Glomerular endothelial cell (primary cell): ENCODE measurements at places on chromosomes 13 and 19. TPM values are rescaled to one million over a fixed set of nuclear protein-coding genes. Genes with fewer than 3 reads are reported as not detected.

DNA sequence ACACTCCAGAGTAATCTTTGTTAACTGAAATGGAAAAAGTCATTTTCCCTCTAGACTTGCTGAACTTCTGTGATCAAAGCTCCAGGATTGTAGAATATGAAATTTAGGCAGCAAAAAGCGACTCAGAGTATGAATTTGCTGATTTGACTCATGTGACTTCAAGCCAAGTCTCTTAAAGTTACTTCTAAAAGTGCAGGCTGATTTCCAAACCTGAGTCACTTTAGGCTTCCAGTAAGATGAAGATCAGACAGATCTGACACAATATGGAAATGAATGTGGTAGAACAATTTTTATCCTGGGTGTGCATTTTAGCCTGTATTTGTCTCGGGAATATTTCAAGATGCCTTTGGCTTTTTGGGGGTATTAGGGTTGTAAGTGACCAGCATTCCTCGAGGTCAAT lies 151.0 kb upstream of the TMTC4 start:
- DNase-seq = no peak

GRCh38 chr13:32851083-32852069 lies 164.8 kb upstream of the KL start:
- DNase-seq = no peak

Gene MEF2B
- total RNA-seq = not detected in 2 replicates

Gene KLHL1
- total RNA-seq = 0.34 TPM in 1 of 2 replicates, not detected in the other

Gene LRRC63
- total RNA-seq = 0.06 TPM in 1 of 2 replicates, not detected in the other

Gene MCEMP1
- total RNA-seq = not detected in 2 replicates

- DNase-seq = no peak
These were observed 38.2 kb downstream of the NFIC start for GRCh38 chr19:3404324-3405260.

GRCh38 chr13:51495316-51495715 lies 42.5 kb upstream of the INTS6 start:
- DNase-seq = no peak

Gene PLIN3
- 96.7 and 105 TPM in 2 replicates for total RNA-seq

Gene SOHLH2
- 0.64 TPM in 1 of 2 replicates, not detected in the other for total RNA-seq

GRCh38 chr19:5338656-5339197 lies 1.9 kb downstream of the PTPRS start:
- no peak for DNase-seq

Gene ZNF345
- total RNA-seq = 1.2 and 2.8 TPM in 2 replicates

DNA sequence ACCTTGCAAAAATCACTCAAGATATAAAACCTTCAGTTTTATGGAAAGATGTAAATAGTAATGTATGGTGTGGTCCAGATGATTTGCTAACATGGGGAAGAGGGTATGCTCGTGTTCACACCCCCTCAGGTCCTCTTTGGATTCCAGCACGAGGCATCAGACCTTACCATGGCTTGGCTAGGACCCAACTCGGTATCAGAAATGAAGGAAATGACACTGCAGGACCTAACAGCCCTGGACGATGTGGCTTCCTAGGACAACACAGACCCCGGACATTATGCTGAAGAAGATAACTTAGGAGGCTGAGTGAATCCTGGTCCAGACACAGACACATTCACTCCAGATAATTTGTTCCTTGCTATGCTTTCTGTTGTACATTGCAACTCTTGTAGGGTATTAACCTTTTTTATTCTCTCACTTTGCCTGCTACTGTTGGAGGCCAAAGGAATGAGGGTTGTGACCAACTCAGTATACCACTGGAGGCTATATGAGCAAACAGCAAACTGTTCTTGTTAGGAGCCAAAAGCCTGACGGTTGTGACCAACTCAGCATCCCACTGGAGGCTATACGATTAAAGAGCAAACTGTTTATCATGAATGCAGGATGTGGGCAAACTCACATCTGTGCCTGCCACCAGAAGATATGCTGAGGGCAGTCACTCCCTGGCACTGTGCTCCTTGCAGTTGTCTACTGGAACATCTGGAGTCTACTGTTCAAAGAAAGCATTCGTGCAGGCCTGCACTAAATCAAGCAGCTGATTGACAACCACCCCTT lies 121.7 kb downstream of the ZNF429 start:
- no peak for DNase-seq

DNA sequence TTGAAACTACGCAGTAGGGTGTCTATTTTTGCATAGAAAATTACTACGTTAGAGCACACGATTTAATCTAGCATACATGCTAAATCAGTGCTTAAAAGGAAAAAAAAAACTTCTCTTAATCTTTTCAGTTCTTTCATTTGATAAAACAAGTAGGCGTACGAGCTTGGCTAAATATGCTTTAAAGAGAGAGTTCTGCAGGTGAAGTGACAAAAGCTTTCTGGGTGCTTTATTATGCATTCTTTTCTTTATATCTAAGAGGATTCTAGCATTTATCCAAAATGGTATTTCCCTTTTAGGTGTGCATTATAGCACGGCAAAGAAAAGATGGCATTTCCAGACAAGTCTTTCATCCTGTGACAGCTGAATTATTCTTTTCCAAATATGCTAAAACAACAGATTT lies 281.2 kb downstream of the PCDH9 start:
- DNase-seq = no peak

- DNase-seq = no peak
These were observed 14.5 kb downstream of the KLK4 start for GRCh38 chr19:50896591-50897190.

DNA sequence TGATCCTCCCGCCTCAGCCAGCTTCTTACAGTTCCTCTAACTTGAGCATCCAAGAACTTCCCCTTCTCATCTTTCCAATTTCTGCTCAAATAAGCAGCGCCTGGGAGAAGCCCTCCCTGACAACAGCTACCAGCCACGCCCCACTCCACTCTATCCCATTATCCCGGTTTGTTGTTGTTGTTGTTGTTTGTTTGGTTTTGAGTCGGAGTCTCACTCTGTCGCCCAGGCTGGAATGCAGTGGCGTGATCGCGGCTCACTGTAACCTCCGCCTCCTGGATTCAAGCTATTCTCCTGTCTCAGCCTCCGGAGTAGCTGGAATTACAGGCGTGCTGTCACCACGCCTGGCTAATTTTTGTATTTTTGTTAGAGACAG lies 822 bp upstream of the PTPRS start:
- DNase-seq = no peak

Gene ZNF497
- total RNA-seq = 0.58 and 1.2 TPM in 2 replicates

DNA sequence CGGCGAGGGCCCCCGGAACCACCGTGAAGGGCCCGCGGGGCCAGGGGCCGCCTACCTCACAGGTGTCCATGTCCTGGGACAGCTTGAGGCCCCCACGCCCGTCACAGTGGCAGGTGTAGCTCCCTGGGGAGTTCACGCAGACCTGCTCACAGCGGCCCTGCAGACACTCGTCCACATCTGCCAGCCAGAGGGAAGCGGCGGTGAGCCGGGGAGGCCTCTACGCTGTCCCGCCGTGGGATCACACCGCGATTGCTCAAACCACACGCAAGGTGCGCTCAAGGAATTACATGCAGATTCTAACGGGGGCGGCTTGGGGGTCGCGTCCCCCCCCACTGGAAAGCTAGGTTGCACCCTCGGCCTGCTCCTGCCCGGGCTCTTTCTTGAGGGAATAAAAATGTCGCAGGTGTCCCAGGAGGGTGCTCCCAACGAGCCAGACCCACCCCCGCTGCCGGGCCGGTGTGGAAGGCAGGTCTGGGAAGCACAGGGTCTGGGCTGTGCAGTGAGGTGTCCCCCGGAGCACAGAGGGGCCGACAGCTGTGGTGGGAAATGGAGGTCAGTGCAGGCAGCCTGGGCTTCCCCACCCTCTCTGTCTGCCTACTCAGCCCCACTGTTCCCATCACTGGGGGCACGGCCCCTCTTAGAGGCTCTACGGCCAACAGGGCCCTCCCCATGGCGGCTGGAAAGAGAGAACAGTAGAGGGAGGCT lies 29.2 kb downstream of the GAS6 start:
- DNase-seq = no peak

Gene TMEM145
- 0.29 TPM in 1 of 2 replicates, not detected in the other for total RNA-seq

Gene FAAP24
- 1.6 and 1.9 TPM in 2 replicates for total RNA-seq

DNA sequence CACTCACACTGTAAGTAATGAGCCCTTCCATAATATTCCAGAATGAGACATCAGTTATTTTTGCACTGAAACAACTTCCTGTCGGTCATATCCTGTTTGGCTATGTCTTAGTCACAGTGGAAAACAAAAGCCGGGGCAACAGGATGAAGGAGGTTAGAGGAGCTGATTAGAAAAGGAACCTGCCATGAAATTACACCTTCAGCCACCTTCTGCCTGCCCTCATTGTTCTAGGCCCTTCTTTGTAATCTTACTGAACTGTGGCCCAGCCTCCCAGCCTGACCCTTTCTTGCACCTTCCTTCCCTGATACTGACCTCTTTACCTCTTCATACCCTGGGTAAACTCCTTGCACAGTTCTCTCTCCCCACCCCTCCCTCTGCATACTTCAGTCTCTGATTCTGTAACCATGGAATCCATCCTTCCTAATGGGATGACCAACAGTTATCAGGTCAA lies 67.3 kb downstream of the DOCK9 start:
- peak; percentile 98 for DNase-seq

- DNase-seq = no peak
These were observed 12.9 kb downstream of the CFD start for GRCh38 chr19:872266-872951.

DNA sequence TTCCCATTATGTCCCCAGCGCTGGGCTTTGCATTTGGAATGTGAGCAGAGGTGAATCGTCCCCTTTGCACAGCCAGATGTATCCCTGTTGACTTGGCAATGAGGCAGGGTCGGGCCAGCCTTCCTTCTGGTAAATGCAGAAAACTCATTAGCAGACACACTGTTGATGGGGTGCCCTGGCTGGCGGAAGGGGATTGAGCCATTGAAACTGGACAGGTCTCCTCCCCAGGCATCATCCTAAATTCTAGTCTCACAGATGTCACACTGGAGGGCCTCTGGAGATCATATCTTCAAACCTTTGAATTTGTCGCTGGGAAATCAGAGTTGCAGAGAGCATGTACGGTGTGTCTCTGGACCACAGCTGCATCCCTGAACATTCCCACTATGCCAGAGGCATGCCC lies 219.5 kb upstream of the TSHZ3 start:
- DNase-seq = no peak

Gene MUC16
- total RNA-seq = not detected in 2 replicates

- DNase-seq = no peak
These were observed 98.3 kb downstream of the SLC7A1 start for GRCh38 chr13:29497137-29497654.

Gene DHRS12
- 10.3 and 14.2 TPM in 2 replicates for total RNA-seq

DNA sequence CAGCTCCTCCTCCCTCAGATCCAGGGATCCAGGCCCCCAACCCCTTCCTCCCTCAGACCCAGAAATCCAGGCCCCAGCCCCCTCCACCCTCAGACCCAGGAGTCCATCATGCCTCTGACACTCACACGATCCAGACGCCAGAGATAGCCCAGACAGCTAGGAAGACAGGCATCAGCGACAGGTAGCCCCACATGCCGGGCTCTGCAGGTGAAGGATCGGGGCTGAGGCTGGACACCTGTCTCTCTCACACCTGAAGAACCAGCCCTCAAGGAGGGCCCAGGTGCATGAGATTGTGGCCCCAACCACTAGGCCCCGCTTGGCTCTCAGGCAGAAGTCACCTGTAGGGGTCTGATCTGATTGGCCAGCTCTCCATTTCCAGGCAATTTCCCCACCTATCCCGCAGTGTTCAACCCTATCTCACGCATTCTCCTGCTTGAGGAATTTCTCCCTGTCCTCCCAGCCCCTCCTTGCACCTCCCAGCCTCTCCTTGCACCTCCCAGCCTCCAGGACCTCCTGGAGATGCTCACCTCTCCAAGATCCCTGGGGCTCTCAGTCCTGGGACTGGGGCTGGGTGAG lies 4.2 kb downstream of the TMEM150B start:
- no peak for DNase-seq

DNA sequence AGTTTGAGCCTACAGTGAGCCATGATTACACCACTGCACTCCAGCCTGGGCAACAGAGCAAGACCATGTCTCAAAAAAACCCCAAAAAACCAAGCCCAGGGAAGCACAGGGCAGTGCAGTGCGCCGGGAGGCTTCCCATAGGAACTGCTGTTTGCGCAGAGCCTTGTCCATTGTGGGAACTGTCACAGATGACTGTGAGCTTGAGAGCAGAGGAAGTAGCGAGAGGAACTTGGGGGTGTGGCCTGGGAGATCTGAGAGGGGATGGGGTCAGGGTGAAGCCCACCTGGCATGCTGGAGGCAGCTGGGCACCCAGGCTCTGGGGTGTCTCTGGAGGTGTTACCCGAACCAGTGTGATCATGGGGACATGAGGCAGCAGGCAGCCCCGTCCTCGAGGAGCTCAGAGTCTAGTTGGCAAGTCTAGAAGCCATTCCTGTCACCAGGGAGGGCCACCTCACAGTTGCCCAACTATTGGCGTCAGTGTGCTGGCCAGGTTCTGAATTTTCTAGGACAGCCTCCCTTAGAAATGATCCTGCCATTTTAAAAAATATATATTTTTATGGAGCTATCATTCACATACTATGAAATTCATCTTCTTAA lies 10.4 kb downstream of the KDM4B start:
- DNase-seq = no peak

DNA sequence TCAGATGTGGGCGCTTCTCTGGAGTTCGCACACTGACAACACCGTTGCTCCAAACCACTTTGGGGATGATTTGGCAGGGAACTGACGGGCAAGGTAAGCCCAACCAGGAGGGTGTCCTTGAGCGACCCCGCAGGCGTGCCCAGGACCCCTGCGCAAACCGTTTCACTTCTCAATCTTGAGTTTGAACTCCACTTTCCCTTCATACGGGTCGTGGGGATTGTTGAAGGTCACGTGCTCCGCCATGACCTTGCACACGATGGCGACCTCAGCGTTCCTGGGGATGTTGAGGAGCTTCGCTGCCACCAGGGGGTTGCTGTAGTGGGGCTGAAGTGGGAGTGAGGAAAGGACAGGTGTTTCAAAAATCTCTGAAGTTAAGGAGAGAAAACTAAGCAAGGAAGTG lies 8.8 kb downstream of the ATP4B start:
- DNase-seq = no peak

DNA sequence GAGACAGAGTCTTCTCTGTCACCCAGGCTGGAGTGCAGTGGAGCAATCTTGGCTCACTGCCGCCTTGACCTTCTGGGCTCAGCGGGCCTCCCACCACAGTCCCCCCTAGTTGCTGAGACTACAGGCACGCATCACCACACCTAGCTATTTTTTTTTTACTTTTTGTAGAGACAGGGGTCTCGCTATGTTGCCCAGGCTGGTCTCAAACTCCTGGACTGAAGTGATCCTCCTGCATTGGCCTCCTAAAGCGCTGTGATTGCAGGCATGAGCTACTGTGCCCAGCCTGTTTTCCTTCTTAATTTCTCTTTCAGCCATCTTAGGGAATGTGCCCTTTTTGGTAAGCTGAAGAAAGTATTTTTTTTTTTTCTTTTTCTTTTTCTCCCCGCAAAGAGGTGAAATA lies 42.6 kb upstream of the RNF113B start:
- no peak for DNase-seq

Gene C5AR1
- not detected in 2 replicates for total RNA-seq

GRCh38 chr19:46841458-46842083 lies 9.1 kb downstream of the AP2S1 start:
- no peak for DNase-seq

- DNase-seq = no peak
These were observed 447.8 kb downstream of the OXGR1 start for GRCh38 chr13:96546463-96546862.

Gene EPN1
- total RNA-seq = 162 and 201 TPM in 2 replicates

Gene RXFP2
- not detected in 2 replicates for total RNA-seq
